Stimulated activated CD8-positive, alpha-beta memory T cell treated with anti-CD3 and anti-CD28 coated beads, Interleukin-15, amount 100 ng/mL, for 48 hours (primary cell): ENCODE measurements at places on chromosomes 7 and 10.

DNA sequence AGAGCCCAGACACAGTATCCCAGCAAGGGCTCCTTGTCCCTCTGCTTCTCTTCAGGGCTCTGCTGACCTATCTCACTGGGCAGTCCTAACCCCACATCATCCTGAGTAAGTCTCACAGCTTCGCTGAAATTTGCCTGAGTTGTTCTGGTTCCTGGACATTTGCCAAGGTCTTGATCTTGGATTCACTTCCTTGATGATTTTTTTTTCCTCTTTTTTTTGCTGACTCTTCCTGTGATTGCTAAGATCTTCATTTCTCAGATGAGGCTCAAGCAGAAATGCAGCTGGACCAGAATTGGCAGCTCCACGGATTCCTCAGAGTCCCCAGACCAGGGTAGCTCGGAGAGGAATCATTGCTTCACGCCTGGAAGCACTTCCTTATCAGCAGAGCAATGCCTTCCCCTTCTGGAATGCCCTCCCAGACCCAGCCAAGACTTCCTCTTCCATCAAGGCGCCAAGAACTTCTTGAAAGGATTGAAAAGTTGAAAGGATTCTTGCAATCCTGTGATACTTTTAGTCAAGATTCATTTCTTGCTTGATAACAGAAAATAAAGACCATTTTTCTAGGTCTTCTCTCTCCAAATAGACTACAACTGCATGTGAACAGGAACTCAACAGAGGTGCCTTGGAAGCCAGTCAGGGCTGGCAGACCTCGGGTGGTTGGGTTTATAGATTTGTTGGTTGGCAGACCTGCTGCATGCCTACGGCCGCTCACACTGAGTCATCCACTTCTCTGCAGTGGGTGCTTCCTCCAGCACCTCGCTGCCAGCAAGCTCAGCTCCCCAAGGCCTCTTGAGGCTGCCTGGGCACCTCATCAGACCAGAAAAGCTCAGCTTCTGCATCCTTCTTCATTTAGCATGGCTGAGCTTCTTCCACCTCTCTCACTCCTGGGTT lies 8.8 kb upstream of the AFAP1L2 start:
- no peak for DNase-seq

DNA sequence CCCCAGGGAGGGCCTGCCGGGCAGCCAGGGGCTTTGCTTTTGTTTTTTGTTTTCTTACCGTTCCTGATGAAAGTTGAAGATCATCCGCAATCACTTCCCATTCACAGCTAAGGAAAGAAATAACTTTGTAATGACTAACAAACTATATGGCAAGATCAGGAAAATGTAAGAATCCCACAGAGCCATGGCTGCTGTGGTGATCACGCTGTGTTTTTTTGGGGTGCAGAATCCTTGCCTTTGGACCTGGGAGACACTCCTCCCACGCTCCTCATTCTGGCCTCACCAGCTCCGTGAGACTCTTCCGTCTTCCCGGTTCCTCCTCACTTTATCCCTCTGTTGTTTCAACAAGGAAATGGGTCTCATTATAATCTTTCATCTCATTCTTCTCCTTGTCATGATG lies 443.0 kb upstream of the MGMT start:
- DNase-seq = no peak

GRCh38 chr10:44011603-44011981 lies 362.9 kb upstream of the ZNF32 start:
- no peak for DNase-seq

DNA sequence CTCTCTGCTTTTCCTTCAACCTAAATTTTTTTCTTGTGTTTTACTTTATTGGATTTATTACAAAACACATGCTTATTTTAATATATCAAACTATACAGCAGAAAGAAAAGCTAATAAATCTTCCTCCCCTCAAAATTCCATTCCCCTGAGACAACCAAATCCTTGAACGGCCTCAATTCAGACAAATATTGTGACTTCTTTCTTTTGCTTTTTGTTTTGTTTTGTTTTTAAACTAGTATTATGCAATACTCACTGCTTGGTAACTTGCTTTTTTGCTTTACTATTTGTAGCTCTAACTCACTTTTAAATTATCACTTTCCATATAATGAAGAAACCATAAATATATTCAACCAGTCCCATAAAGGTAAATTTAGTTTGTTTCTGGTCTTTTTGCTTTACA lies 59.4 kb upstream of the CDK1 start:
- no peak for DNase-seq

DNA sequence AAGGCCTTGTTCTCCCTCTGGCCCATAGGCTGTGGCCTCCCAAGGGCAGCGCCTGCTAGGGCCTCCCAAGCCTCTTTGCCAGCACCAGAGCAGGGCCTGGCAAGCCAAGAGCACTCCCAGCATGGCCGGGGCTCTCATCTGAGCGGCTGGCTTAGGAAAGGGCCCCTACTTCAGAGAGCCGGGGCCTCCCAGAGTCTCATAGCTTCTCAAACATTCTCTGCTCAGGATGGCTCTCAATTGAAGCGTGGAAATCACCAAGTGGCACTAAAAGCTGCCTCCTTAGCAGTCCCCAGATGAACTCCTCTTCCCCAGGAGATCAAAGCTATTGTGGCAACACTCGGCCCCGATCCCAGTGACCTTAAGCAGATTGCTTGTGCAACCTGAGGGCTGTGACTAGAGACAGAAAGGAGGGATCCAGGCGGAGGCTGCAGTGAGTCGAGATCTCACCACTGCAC lies 69.4 kb downstream of the FAM53B start:
- no peak for DNase-seq

DNA sequence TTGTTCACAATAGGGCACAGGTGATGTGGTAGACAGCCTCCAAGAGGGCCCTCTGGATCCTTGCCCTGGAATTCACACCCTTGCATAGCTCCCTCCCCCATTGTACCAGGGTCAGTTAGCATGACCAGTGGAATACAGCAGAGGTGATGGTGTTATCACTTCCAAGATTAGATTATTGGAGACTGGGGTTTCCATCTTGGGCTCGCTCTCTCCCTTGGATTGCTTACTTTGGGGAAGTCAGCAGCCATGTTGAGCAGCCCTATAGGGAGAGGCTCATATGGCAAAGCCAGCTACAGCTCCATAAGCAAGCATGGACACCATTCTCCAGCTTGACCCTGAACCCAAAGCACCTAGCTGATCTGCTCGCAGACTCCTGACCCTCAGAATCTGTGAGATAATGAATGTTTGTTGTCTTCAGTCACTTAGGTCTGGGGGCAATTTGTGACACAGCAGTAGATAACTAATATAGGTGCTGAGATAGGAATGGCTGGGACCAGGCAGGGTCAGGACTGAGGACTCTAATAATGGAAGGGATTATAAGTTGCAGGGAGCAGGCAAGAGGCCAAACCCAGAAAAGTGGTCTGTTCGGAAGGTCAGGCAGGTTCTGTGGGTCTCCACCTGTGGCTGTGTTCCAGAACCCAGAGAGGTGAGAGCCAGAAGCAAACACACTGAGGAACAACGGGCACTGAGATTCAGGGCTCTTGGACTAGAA lies 22.9 kb downstream of the TBXAS1 start:
- DNase-seq = no peak

DNA sequence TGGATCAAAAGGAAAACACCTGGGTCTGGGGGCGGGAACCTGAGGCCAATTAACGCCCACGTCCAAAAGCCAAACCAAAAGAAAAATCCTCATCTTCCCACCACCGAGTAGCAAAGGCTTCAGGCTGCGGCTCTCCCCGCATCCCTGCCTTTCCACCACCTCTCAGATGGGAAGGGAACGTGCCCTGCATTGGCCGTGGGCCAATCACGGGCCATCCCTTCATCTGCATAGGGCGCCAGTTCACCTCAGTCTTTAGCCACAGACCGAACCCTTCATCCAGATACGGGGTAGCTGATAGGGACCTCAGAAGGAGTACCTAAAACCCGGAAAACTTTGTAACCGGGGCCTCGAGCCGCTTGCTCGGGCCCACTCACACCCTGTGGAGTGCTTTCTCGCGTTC lies 626 bp downstream of the PRPF18 start:
- DNase-seq = no peak

- no peak for DNase-seq
These were observed 74.1 kb upstream of the PTPRZ1 start for GRCh38 chr7:121798896-121799295.

DNA sequence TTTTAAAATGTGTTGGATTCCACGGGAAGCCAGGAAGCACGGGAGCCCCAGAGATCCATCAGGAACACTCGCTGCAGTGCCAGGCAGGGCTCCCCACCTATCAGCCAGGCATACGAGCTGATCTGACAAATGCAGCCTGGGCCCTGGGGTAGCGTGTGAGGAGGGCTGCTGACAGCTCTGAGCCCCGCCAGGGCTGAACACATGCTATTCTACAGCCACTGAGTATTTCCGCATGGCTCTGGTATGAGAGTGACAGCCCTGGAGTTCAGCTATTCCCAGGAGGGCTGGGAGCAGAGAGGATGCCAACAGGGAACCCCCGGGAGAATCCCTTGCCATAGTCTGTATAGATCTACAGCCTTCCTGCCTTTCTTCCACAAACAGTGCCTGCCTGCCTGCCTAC lies 237.3 kb upstream of the ZMIZ1 start:
- no peak for DNase-seq
